Pulmonary artery endothelial cell (primary cell): ENCODE measurements at places on chromosomes 11 and 22.
A peak's percentile ranks its signal among the peaks of the same experiment; 100 is the strongest.

DNA sequence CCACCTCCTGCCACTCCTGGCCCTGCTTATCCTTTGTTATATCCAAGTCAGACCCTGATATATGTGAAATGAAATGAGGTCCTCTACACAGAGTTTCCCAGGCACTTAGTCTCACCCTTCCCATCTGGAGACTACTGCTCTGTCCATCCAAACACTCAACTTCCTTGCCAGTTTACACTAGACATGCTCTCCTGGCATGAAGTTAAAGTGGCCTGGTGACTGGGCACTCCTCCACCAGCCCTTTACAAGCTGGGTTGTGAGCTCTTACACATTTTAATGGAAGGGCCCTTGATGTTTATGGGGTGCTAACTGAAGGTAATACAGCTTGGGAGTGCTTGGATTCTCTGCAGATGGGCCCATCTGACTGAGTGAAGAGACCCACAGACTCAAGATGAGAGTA is 216.1 kb upstream of the NARS2 start:
- no peak for DNase-seq

- DNase-seq, result no peak
Observed at GRCh38 chr11:132981131-132981956, 551.0 kb downstream of the OPCML start.

DNA sequence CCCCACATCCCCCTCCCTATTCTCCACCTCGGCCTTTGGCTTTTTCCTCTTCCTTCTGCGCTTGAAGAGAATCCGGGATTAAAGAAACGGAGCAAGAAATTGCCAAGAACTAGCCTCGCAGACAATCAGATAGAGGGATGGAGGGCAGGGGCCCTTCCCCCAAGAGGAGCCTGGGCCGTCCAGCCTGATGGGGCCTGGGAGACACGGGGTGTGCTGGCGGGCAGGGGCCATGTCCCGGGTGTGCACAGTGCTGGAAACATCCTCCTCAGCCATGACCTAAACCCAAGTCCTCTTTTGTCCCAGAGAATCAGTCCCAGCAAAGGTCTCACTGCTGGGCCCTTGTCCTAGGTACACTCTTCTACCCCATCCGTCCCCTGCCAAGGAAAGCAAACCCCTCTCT is 47.7 kb upstream of the LMO1 start:
- DNase-seq, result no peak

GRCh38 chr11:22510010-22510409 is 115.6 kb downstream of the FANCF start:
- DNase-seq, result no peak

GRCh38 chr11:125960771-125961170 is 14.9 kb downstream of the VSIG10L2 start:
- DNase-seq, result no peak

- no peak for DNase-seq
Observed at GRCh38 chr22:46070803-46071450, 79.4 kb upstream of the PPARA start.

DNA sequence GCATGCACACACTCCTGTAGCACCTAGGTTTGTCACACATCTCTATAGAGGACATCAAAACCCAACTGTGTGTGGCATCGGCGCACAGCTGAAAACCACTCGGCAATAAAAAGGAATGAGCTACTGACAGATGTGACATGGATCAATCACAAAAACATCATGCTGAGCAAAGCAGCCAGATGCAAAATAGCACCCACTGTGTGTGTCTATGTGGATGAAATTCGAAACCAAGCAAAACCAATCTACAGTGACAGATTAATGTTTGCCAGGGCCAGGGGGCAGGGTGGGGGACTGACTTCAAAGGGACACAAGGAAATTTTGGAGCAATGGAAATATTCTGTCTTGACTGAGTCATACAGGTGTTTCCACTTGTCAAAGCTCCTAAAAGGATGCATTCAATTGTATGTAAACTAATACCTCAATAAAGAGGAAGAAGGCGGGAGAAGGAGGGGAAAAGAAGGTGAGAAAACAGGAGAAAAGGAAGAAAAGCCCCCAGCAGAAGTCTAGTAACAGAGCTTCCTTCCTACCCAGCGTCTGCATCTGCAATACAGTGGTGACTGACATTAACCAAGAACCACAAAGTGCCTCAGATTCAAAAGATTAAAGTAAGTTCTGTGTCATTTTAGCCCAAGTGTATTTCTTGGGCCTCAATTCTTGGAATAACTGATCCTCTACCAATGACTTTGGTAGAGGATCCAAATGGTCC is 49.8 kb downstream of the PACSIN2 start:
- no peak for DNase-seq

GRCh38 chr11:80686889-80687288 is 1246.1 kb upstream of the TENM4 start:
- DNase-seq, result no peak

DNA sequence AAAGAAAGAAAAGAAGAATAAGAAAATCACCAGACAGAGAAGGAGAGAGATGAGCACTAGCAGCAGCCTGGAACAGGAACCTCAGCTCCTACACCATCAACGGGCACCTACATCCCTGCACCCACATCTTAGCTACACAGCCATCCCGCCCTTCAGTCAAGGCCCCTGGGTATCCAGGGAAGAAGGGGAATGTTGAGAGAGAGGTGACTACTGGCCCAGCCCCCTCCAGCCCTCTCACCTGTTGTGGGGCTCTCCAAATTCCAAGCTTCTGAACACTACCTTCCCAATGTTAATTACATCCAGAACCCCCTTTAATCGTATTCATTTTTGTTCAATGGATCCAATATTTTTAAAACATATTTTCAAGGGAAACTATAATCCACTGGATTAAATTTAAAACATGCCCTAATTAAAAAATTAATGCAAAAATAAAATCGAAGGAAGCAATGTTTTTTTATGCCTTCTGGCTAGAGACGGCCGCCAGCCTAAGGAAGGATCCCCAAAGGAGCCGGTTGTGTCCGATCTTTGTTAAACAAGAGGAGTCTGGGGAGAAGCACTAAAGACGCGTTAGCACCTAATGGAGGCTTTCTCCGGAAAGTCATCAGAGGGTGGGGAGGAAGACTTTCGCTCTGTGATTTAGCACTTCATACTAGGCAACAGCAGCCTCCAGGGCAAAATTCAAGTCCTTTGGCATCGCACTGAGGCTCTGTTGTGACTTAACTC is 9.5 kb downstream of the TPST2 start:
- DNase-seq, result no peak

- DNase-seq, result no peak
Observed at GRCh38 chr11:110434952-110435779, 5.4 kb downstream of the FDX1 start.

GRCh38 chr11:86938900-86939880 is 16.0 kb downstream of the FZD4 start:
- DNase-seq, result no peak

- DNase-seq, result no peak
Observed at GRCh38 chr11:110759972-110760381, 47.7 kb upstream of the ARHGAP20 start.

DNA sequence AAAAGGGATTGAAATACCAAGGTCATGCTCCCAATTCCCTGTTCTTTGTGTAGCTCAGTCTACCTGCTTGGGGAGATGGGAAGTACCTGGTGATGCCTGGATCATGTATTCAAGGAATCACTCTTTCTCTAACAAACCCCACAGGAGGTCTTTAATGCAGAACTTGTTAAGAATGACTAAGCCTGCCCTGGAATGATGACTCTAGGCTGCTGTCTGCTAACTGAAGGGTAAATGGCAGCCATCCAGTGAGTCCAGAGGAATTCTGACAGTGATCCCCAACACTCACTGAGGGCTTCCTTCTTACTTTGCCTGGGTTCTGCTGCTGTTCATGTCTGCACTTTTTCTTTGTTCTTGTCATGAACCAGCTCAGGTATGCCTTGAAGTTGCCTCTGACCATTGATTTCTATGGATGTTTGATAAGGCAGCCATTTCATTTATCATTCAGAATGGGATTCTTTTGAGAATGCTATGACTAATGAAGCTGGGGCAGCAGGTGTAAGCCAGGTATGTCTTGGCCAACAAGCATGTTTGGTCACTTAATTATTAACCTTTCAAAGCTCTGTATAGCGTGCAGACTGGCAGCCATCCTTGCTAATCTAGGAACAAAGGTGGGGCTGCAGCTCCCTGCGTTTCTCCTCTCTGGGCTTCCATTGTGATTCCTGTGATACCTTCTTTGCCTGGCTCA is 11.4 kb downstream of the PRSS23 start:
- no peak for DNase-seq

- peak; percentile 10 for DNase-seq
Observed at GRCh38 chr11:31810779-31811647, at the start of gene PAX6. TSS of gene PAX6 (minus strand) at chr11:31811322. CDS start at chr11:31806411, 4,911 bp downstream.

GRCh38 chr11:93013646-93014045 is 44.2 kb downstream of the MTNR1B start:
- no peak for DNase-seq

DNA sequence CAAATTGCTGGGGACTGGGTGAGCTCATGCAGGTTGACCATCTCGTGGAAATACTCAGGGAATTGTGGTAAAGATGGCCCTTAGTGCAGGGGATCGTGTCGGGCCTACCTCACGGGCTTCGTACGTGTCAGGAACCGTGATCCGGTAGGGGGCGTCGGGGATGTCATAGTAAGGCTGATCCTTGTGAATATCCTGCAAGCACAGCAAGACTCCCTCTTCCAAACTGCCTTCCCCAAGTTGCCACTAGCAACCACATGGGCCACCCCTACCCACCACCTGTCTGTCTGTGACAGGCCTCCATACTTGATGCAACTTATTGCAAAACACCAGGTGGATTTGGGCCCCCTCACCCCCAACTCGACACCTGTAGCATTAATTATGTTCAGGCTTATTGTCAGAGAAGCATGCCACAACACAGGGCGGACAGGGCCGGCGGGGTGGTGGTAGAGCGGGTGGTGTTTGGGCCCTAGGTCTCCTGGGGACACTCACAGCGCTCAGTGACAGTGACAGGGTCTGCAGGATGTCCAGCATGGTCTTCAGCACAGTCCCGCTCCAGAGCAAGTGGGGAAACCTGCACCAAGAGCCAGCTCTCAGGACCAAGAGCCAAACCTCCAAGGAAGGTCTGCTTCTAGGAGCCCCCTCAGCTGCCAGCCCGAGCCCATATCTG is 22.6 kb upstream of the SERPIND1 start:
- DNase-seq, result no peak

DNA sequence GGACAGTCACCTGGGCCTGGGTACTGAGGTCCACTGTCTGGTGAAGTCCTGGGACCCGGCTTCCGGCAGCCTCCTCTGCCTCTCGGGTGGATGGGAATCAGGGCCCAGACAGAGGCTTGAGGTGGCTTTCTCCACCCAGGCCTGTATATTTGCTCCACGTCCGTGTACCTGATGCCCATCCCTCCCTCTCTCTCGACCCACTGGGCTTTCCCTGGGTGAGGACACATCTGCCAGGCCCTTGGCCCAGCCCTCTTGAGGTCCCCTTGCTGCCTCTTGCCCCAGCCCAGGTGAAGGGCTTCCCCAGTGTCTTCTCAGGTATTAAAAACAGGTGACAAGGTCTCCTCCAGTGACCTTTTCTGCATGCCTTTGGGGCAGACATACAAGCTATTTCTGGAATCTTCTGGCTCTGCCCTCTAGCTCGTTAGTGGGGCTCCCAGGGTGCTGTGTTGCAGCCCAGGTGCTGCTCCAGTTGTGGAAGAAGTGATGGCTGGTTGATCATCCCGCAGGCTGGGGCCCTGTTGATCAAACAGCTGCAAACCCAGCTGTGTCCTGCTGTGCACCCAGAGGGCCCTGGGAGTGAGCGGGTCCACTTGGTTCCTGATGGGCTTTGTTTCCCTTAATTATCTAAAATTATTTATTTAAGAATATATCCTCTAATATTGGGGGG is 25.5 kb upstream of the ACR start:
- no peak for DNase-seq

DNA sequence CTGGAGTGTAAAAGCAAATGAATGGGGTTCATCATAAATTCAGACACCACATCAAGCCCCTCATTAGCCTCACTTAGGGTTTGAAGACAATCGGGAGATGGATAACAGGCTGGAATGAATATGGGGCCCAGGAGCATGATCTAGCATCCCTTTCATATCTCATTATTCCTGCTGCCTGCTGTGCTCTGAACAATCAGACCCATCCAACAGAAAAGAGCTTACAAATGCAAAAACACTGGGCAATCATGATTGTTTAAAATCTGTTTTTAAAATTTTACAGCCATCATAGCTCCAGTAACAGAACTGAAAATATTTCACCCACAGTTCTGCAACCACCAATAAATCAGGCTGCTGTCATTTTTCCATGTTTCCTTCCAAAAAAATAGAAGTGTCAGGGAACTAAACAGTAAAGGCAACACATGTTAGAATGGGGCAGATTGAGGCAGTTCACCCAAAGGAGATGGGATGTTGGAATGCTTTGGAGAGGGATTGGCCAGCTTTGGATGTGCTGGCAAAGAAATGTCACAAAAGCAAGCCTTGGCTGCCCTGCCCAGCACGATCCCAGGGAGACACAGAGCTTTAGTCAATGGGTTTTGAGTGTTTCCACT is 47.8 kb upstream of the BMAL1 start:
- no peak for DNase-seq

DNA sequence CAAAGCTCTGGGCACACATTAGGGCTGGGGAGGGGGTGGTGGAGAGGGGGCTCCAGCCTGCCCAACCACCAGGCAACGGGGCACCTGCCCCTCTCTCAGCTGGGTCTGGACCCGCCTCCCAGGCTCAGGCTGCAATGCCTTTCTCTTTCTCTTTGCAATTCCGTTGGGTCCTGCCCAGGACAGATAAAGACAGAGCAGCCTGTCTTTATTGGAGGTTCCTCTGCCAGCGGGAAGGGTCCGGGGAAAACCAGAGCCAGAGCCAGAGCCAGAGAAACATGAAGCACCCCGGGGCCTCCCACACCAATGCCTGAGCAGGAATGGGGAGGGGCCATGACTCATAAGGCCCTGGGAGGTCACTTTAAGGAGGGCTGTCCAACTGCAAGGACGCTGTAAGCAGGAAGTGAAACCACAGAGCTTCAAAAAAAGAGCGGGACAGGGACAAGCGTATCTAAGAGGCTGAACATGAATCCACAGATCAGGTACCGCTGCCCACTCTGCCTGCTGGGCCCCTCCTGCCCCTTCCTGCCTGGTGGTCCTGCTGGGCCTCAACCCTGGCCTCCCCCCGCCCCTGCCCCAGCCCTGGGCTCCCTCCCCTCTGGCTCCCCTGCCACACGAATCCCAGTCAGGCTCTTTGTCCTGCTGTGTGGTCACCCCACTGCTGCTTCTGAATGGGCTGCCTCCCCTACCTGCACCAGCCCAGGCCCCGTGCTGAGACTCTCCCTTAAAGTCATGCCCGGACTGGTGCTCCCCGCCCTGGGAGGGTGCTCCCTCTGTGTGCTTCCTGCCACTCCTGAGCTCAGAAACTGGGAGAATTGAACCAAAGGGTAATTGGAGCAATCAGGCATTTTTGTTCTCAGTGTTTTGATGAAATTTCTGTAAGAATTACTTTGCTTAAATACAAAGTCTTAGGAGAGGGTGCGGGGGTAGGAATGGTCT is at the start of gene APOBEC3B:
TSS of gene APOBEC3B (plus strand) at position 356 of the 936 bp plus-strand sequence. CDS start at position 463, 107 bp downstream.
- peak; percentile 48 for DNase-seq

DNA sequence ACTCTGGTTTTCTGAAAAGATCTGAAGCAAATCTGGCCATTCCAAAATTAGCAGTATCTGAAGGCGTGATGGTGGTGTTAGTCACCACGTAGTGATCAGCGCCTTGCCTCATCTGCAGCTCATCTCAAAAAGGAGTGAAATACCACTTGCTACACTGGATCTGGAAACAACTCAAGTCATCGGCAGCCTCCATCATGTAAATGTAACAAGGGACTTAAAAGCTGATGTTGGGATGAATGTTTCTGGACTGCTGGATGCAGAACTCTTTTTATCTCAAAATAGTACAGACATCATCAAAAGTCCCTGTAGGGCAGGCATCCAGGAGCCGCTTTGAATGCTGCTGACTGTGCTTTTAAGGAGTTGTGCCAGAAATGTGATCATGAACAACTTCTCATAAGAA is 14.1 kb upstream of the APLP2 start:
- no peak for DNase-seq

- DNase-seq, result no peak
Observed at GRCh38 chr22:28155808-28156207, 236.8 kb upstream of the PITPNB start.
